AG04450 (cell line): ENCODE measurements at places on chromosomes 6 and 20. TPM values are rescaled to one million over a fixed set of nuclear protein-coding genes. Genes with fewer than 3 reads are reported as not detected.
A peak's percentile ranks its signal among the peaks of the same experiment; 100 is the strongest.

- no peak for DNase-seq
Observed at GRCh38 chr6:1940381-1940780, 305.0 kb downstream of the GMDS start.

- DNase-seq, result no peak
Observed at GRCh38 chr6:39453241-39453640, 130.7 kb upstream of the KCNK16 start.

TPBG gene
- polyA plus RNA-seq, result 88.7 and 93.2 TPM in 2 replicates

PSORS1C1 gene
- polyA plus RNA-seq, result 0.94 and 1.6 TPM in 2 replicates

- no peak for DNase-seq
Observed at GRCh38 chr20:17752459-17752858, 52.7 kb downstream of the BANF2 start.

DNA sequence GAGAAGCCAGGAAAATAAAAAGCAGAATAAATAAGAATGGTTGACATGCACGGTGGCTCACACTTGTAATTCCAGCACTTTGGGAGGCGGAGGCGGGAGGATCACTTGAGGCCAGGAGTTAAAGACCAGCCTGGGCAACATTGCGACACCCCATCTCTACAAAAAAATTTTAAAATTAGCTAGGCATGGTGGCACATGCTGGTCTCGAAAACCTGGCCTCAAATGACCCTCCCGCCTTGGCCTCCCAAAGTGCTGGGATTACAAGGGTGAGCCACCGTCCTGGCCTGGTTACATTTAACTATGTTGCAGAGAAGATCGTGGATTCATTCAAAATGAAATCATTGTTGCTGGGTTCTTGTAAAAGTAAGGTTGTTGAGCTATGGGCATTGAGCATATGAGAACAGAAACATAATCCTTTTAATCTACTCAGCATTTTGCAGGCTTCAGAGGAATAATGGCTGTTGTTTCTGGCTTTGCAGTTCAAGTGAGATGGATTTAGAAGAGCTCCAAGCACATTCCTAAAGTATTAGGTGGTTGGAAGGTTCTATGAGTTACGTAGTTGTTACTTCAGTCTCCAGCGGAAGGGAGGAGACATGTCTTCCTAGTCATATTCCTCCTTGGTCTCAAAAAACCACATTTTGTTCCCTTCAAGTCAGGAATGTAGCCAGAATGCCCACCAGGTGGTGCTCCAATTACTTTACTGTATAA lies 45.6 kb upstream of the RAB23 start:
- peak; percentile 96 for DNase-seq

DNA sequence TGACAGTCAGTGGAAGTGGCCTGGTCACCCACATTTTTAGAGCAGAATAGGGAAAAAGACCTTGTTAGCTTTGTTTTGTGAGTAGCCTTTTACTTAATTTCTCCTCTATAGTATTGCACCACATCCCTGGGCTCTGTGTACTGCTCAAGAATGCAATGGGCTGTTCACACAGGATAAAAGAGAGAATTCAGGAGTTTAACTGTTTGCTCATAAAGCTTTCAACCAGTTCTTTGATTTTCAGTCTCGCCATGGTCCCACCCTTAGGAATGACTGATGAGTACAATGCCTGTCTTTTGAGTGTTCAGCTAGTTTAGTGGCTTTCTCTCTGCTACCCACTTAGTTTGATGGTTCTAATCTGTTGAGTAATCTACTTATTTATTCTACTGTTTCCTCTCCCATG lies 129.7 kb downstream of the PLG start:
- DNase-seq, result no peak

GRCh38 chr20:36917943-36918342 lies 33.6 kb downstream of the SAMHD1 start:
- DNase-seq, result no peak

GRCh38 chr20:31572042-31572700 lies 32.9 kb upstream of the ID1 start:
- DNase-seq, result no peak

BACH2 gene
- polyA plus RNA-seq, result 2.2 and 2.3 TPM in 2 replicates

GRCh38 chr20:21809961-21810523 lies 104.6 kb downstream of the PAX1 start:
- DNase-seq, result no peak

TTI1 gene
- polyA plus RNA-seq, result 14.7 and 15.1 TPM in 2 replicates

DNA sequence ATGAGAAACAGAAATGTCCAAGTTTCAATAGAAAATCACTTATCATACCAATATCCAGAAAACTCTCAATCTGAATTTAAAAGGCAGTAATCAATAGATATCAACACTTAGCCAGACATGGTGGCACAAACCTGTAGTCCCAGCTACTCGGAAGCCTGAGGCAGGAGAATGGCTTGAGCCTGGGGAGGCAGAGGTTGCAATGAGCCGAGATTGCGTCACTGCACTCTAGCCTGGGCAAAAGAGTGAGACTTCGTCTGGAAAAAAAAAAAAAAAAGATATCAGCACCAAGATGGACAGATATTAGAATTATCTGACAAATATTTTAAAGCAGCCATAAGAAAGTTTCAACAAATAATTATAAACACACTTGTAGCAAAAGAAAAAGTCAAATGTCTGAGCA lies 47.0 kb downstream of the TCP11 start:
- DNase-seq, result no peak

SNRPB gene
- 137 and 142 TPM in 2 replicates for polyA plus RNA-seq

NR2E1 gene
- not detected in 2 replicates for polyA plus RNA-seq

- DNase-seq, result no peak
Observed at GRCh38 chr6:46733341-46733801, 1.8 kb downstream of the PLA2G7 start.
